Activated CD8-positive, alpha-beta memory T cell treated with anti-CD3 and anti-CD28 coated beads, Interleukin-2, amount 50 U/mL, for 4 hours (primary cell): ENCODE measurements at places on chromosomes 6 and 20.

GRCh38 chr6:80434691-80435350 is 328.4 kb downstream of the BCKDHB start:
- no peak for DNase-seq

DNA sequence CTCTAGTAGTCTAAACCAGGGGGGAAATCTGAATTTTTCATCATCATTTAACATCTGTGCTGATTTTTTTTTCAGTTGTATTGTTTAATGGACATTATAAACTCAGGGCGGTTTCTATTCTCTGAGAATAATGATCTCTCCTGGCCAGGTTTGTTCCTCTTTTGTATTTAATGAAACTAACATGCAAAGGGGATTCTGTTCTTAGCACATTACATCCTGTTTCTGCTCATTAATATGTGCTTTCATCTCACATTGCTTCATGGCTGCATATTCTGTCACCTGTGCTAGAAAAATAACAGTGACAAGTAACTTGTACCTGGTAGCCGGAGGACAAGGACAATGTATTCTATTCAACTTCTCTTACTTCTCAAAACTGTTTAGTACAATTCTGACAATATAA is 806 bp downstream of the HLA-DOB start:
- no peak for DNase-seq

GRCh38 chr20:56826705-56827665 is 197.9 kb downstream of the TFAP2C start:
- no peak for DNase-seq

DNA sequence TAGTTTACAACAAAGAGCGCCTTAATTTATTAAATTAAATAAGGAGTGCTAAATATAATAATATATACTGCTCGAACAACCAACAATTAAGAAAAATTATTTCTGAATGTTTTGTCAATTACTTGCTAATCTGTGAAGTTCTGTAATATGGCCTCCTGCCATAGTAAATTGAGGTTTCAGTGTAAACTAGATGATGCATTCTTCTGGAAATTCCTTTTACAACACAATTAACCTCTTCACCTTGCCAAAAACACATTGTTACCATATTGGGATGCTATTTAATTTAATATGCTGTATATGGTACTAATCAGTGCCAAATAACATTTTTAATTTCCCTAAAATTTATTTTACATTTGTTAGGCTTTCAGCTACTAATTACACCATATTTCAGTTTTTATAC is 808.4 kb upstream of the CITED2 start:
- DNase-seq, result no peak

GRCh38 chr6:147787417-147787816 is 278.9 kb downstream of the SAMD5 start:
- DNase-seq, result no peak

DNA sequence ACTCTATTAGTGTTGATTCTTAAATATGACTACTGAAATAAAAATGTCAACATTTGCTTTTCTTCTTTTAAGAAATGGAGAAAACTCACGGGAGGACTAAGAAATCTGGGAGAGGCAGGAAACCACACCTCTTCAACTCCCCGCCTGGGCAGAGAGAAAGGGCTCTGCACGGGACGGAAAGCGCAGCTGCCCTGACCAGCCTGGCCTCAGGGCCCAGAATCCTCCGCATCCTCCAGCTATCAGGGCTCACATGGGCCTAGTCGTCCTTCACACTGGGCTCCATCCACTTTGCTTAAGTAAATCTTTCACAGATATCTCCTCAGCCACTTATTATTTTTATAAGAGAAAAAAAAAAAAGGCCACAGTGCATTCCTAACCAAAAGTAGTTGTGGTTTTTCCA is 215.1 kb downstream of the TBXT start:
- DNase-seq, result no peak

- DNase-seq, result no peak
These were observed 32.7 kb upstream of the MANEA start for GRCh38 chr6:95544517-95545225.

DNA sequence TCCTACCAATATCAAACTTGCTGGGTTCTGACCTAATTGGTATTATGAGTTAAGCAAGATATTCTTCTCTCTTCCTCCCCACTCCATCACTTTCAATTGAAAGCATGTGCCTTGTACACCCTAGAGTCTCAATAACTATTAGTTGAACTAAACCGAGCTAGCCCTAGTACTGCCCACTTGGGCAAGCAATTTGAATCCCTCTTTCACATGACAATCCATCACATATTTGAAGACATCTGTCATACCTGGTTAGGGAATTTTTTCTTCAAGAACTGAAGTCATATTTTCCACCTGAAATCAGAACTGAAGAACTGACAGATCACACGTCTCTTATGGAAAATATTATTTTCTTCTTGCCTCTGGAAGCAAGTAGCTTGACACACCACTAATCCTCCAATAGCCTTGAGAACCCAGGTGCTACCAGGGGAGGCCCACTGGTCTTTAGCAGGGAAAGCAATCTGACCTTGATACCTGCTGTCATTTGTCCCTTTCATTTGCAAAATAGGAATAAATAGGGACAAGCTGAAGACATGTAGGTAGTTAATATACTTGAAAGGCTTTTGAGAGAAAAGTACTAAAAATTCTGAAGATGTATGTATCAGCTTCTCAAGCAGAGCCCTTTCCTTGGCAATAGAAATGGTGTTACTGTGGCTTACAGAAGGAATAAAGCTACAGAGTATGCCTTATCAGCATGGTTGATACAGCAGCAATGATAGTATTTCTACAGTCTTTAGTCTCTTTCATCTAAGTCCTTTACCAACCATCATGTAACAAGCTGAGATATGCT is 71.4 kb downstream of the GJA10 start:
- no peak for DNase-seq

DNA sequence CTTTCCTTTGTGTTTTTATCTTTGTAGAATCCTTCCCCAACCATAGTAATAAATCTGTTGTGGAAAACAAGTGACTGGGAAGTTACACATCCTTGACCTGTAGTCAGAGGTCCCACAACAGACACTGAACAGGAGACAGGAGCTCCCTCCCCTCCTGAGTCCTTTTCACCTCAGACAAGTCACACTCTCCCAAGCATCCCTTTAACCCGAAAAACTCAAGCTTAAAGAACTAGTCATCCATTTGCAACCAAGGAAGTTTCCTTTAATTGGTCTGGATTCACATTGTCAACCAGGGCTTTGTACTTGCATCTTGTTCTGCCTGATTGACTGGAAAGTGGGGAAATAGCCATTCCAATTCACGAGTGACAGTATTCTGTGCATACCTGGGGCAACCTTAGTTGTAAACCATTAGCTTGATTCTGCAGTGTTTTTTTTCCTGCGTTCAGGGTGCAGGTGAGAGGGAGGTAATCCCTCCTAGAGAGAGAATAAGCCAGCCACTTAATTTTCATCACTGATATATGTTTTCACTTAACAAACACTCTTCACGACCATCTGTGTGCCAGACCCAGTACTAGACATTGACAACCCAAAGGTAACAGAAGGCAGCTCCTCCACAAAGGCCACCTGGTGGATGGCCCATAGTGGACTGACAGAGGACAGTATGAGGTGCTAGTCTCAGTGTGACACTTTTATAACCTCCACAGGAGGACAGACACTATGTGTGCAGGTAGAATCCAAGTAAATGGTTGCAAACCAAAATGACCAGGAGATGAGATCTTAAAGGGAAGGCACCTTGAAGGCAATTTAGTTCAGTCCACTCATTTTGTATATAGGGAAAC is 112.4 kb downstream of the SLX4IP start:
- DNase-seq, result no peak

DNA sequence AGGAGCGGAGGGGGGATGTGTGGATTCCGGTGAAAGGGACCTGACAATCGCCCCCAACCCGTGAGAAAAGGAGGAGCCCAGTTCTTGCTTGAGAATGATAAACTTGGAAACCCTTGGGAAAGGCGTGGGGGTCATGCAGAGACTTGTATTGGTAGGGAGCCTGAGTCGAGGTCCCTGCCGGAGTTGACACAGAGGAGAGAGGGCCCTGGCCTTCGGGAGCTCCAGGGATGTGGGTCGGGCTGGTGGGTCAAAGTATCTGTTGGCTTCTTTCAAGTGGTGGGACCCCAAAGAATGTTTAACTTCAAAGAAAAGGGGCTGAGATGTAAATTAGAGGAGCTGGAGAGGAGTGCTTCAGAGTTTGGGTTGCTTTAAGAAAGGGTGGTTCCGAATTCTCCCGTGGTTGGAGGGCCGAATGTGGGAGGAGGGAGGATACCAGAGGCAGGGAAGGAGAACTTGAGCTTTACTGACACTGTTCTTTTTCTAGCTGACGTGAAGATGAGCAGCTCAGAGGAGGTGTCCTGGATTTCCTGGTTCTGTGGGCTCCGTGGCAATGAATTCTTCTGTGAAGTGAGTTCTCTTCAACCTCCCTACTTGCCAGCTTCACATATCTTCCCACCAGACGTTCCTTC is 571 bp downstream of the CSNK2B start:
- no peak for DNase-seq

DNA sequence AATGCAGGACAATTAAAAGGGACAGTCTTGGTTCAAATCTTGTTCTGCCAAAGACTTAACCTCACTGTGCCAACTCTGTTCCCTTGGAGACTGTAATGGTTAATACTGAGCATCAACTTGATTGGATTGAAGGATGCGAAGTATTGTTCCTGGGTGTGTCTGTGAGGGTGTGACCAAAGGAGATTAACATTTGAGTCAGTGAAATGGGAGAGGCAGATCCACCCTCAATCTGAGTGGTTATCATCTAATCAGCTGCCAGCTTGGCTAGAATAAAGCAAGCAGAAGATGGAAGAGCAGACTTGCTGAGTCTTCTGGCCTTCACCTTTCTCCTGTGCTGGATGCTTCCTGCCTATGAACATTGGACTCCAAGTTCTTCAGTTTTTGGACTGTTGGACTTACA is 474.4 kb downstream of the CD83 start:
- no peak for DNase-seq

GRCh38 chr6:136208783-136209182 is 41.3 kb downstream of the MTFR2 start:
- DNase-seq, result no peak

GRCh38 chr20:1187605-1188171 is 2.9 kb upstream of the TMEM74B start:
- DNase-seq, result no peak

DNA sequence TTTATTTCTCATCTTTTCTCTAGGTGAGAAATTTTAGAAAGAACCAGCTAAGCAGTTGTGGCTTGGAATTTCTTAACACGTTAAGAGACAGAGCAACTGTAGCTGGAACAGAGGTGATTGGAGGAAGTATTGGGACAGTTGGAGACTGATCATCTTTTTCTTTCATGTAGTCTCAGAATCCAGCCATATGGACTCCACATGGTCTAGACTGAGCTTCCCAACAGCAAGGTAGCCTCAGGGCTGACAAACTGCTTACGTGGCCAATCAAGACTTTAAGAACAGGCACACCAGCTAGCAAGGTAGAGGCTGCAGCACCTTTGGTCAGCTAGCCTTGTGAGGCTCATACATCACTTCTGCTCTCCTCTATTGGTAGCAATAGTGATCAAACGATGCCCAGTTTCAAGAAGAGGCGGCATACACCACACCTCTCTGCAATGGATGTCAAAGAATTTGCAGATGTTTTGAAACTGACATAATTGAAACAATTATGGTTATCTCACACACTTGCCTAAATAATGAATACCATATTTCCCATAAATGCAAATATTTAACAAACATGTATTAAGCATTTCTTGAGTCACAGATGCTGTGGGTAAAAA is 590.5 kb upstream of the SLC35B3 start:
- no peak for DNase-seq

DNA sequence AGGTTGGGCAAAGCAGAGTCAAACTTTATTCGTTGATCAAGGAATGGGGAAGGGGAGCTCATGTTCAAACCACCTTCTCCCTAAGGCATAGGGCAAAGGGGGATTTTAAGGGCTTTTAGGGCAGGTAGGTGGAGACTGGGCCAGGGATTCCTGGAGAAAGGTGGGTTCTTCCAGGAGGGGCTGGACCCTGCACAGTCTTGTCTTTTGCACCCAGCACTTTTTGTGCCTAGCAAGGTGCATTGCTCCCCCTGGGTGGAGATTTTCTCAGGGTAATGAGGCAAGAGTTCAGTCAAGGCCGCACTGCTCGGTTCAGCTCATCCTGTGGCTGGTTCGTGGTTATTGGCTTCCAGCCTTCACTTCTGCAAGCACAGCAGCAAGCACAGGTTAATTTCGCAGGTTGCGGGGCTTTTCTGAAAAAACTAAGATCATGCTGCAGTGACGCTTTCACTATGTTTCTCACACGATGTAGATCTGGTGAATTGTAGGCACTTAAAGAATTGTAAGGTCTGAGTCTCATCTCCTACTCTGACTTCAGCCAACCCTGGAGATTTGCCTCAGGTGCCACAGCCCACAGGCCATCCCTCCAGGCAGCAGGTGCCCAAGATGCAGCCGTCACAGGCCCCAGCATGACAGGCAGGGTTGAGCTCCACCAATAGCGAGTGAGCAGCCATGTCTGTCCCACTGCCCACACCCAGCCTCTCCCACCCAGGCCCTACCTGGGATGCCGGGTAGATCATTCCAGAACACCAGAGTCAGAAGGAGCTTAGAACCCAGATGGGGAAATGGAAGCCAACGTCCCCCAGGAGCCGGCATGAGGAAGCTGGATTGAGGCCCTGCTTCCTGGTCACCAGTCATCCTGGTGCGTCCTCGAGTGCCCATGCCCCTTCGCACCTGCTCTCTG is 37.1 kb downstream of the SUN5 start:
- no peak for DNase-seq

GRCh38 chr6:21587961-21588480 is 5.5 kb upstream of the SOX4 start:
- DNase-seq, result peak; percentile 22

- no peak for DNase-seq
These were observed 203.1 kb downstream of the LMBRD1 start for GRCh38 chr6:69593706-69594105.

DNA sequence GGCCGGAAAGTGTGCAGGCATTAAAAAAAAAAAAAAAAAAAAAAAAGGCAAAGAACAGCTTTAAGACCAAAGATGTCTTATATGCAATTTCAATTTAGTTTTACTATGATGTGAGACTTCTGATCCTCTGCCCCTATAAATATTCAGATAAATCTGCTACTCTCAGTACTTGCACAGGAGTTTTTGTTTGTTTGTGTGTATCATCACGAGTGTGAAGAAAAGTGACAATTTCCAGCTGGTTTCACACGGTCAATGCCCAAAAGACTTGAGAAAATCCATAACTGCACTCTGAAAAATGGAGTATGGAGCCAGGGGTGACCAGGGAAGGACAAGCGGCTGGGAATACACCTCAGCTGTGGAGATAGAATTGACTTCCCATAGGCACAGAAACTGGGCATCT is 757.7 kb downstream of the C6orf118 start:
- DNase-seq, result no peak
